NCI-H524 (cell line): ENCODE measurements at places on chromosomes 11 and 22.

DNA sequence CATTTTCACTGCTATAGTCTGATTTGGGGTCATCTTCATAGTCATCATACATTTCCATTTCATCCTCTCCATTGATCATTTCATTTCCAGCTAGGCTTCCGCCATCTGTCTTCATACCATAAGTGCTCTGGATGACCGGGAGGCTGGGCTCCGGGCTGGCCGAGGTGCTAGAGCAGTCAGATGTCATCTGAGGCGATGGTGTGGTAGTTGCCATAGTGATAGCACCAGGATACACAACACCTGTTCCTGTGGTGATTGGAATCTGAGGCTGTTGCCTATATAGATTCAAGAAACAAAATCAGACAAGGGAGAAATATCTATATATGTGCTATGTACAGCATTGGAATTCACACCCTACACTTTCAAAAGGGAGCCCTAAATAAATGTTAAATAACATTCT is 383.5 kb downstream of the SOX6 start:
- peak; percentile 40 for DNase-seq

- no peak for DNase-seq
These were observed 206.4 kb upstream of the E2F8 start for GRCh38 chr11:19447150-19447566.

- no peak for DNase-seq
These were observed 55.0 kb upstream of the VSTM5 start for GRCh38 chr11:93905384-93905783.

- DNase-seq = peak; percentile 95
These were observed at the start of gene HTR3A for GRCh38 chr11:113974741-113975470. TSS of gene HTR3A (plus strand) at chr11:113975108. CDS start at chr11:113975326, 218 bp downstream.

- no peak for DNase-seq
These were observed 2.3 kb upstream of the SMPD1 start for GRCh38 chr11:6387811-6388599.

DNA sequence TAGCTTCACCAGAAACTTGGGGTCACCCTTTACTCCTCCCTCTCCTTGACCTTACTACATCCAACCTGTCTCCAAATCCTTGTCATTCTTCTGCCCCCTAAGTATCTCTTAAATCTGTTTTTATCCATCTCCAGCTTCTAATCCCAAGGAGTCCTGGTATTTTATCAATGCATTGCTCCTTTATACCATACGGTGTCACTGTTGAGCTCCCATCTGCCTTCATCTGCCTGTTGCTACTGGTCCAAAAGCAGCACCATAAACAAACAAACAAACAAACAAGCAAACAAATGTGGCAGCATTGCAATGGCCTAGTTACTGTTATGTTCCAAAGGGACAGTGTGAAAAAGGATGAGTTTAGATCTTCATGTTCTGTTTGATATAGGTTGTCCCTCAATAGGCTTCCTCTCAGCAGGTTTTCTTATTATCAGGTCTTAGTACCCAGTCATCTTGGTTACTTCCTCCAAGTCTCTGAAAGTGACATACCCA is 34.2 kb downstream of the DNHD1 start:
- peak; percentile 48 for DNase-seq
